ENCODE measurements at places on chromosomes 7 and 10. TPM values are rescaled to one million over a fixed set of nuclear protein-coding genes. Genes with fewer than 3 reads are reported as not detected.

Gene CWF19L1
- total RNA-seq = 8.0 TPM

- DNase-seq = no peak
Measured at GRCh38 chr10:93068411-93069244, 5.1 kb upstream of the CYP26A1 start.

- DNase-seq = no peak
Measured at GRCh38 chr10:17410907-17411306, 43.5 kb downstream of the ST8SIA6 start.

DNA sequence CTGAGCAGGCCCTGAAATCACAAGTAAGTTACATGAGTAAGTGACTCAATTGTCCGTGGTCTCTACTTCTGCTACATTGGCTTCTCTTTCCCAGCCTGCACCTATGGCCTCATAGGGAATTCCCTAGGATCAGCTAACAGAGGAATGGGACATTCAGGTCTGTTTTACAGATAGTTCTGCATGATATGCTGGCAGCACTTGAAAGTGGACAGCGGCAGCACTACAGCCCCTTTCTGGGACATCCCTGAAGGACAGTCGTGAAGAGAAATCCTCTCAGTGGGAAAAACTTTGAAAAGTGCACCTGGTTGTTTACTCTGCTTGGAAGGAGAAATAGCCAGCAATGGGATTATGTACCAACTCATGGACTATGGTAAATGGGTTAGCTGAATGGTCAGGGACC is 293.1 kb upstream of the CACNA2D1 start:
- no peak for DNase-seq

GRCh38 chr7:7434329-7434728 is 101.3 kb downstream of the COL28A1 start:
- no peak for DNase-seq

Gene GRID2IP
- not detected for total RNA-seq

GRCh38 chr7:82235713-82236112 is 207.9 kb downstream of the CACNA2D1 start:
- no peak for DNase-seq

DNA sequence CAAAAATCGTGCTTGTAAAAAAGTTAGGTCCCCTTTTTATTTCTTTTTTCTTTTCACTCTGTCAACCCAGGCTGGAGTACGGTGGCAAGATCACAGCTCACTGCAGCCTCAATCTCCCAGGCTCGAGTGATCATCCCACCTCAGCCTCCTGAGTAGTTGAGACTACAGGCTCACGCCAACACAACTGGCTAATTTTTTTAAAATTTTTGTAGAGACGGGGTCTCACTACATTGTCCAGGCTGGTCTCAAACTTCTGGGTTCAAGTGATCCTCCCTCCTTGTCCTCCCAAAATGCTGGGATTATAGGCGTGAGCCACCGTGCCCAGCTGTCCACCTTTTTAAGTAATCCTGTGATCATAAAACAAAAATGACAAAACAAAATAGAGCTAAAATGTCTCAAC is 19.4 kb upstream of the ARHGAP12 start:
- DNase-seq = no peak

DNA sequence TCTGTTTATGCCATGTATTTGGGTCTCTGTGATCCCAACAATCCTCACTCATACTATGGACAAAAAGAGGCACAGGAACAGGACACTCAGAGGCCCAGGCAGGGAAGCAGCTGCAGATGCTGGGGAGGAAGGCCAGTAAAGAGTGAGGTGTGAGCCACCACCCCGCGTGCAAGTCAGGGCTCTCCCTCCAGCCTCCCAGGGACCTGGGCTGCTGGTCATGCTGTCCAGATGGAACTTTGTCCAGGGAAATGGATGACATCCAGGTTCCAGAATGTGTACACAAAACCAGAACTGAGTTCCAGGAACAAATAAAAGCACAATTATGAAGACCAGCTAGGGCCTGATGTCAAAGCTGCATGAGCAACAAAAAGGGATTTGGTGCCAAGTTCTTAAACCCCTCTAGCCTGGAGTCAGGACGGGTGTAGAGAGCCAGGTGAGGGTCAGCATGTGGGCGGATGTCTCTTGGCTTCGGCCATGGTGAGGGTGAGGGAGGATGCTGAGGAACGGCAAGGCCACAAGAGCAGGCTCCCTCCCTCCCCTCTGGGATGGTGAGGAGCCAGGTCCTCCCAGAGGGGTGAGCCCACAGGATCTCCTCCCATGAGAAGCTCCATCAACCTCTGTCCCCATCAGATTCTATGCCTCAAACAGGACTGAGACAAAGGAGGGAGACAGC is 739.7 kb downstream of the PARD3 start:
- peak; percentile 72 for DNase-seq
